ENCODE measurements at places on chromosomes 16 and 17.

GRCh38 chr17:73232587-73233373 is 28.9 kb downstream of the CPSF4L start:
- DNase-seq = peak; percentile 86

DNA sequence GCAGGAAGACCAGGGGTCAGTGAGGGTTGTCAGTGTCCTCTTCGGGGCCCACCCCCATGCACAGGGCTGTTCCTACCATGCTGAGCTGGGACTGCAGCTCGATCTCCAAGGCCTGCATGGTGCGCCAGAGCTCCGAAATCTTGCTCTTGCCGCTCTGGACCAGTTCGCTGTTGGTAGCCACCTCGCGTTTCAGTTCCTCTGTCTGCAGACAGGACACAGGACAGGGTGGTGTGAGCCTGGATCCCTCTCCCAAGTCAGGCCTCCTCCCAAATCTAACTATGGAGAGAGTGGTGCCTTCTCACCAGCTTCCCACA is 90.9 kb downstream of the GOSR1 start:
- no peak for DNase-seq

- DNase-seq = peak; percentile 98
Measured at GRCh38 chr16:4376126-4376892, 4.7 kb downstream of the VASN start.

DNA sequence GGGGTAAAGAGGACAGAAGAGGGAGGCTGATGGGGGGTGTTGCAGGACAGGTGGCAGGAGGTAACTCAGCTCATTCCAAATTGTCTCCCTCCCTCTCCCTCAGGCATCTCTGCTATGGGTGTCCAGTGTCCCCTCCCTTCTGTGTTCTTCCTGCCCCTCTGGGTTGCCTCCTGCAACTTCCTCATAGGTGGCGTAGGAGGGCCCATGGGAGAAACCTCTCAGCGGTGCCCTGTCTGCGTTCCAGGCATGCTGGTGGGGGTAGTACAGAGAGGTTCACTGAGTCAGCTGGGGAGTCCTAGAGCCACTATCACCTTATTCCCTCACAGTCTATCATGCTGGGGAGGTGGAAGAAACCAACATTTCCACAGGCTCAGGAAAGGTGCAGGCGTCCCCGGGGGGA is 14.7 kb upstream of the ODF4 start:
- DNase-seq = no peak

DNA sequence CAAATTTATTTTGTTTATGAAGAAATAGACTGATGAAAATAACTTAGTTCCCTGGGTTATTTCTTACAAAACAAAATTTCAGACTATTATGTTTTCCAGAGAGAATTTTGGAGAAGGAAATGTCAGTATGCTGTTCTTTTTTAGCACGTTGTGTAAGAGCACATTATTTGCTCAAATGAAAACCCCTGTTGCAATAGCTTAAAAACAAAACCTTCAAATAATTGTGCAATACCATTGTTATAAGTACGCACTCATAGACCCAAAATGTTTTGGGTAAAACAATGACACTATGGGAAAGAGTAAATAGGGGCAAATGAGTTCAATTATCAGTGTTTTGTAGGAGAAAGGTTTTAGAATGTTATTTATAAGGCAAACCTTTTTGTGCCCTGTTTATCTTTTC is 18.2 kb downstream of the VMP1 start:
- DNase-seq = no peak

DNA sequence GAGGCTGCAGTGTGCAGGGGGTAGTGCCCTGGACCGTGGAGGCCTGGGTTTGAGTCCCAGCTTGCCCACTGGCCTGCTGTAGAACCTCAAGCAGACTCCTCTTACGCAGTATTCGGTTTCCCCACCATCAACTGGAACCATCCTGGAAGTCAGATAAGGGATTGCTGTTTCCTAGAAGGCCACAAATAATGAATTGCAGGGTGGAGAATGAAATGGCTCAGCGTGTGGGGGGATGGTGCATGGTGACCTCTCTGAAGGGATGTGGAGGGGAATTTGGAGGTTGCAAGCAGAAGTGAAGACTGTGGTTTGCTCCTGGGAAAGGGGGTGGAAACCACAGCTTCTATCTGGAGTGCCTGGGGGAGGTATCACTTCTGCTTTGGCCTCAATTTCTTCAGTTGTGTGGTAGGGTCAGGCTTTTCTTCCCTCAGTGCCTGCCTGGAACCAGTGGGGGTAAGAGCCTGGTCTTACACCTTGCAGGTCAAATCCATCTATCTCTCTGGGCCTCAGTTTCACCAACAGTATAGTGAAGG is 1.7 kb downstream of the ADGRG5 start:
- no peak for DNase-seq
